ENCODE measurements at places on chromosomes 11 and 22.

DNA sequence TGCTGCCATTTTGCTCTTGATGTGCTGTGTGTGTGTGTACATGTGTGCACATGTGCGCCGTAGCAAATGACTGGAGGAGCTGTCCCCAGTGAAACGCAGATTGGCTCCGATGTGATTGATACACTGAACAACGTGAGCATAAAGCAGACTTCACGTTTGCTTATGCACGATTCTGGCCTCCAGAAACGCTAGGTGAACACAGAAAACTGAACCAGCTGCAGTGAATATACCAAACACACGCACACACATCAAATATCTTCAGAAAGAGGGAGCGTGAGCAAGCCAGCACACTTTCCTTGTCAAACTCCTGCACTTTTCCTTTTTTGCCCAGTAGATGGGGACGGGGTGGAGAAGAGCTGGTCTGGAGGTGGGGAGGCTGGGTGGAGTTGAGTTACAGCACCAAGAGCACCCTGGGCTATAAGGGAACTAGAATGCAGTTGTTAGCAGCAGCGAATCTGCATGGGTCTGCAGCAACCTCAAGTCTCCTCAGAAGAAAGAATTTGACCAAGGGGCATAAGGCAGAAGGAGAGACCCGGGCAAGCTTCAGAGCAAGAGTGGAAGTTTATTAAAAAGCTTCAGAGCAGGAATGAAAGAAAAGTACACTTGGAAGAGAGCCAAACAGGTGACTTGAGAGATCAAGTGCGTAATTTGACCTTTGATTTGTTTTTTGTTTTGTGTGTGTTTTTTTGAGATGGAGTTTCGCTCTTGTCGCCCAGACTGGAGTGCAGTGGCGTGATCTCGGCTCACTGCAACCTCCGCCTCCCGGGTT is 77.8 kb upstream of the CADM1 start:
- no peak for DNase-seq

GRCh38 chr11:109522116-109522755 is 100.2 kb downstream of the C11orf87 start:
- DNase-seq, result no peak

- peak; percentile 28 for DNase-seq
Measured at GRCh38 chr11:120272303-120272702, 32.4 kb downstream of the POU2F3 start.

DNA sequence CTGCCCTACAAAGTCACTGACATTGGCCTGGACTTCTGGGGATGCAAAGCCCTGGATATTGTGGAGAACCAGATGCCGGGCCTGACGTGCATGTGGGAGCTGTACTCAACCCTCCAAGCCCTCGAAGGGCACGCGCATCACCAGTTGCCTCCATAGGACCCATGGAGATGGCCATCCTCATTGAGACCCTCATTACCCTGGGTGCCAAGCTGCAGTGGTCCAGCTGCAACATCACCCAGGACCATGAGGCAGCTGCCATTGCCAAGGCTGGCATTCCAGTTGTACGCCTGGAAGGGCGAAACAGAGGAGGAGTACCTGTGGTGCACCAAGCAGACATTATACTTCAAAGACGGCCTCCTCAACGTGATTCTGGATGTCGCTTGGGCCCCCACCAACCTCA is 1.9 kb downstream of the CCDC83 start:
- no peak for DNase-seq

- DNase-seq, result no peak
Measured at GRCh38 chr11:65915101-65915820, 3.6 kb downstream of the C11orf68 start.

DNA sequence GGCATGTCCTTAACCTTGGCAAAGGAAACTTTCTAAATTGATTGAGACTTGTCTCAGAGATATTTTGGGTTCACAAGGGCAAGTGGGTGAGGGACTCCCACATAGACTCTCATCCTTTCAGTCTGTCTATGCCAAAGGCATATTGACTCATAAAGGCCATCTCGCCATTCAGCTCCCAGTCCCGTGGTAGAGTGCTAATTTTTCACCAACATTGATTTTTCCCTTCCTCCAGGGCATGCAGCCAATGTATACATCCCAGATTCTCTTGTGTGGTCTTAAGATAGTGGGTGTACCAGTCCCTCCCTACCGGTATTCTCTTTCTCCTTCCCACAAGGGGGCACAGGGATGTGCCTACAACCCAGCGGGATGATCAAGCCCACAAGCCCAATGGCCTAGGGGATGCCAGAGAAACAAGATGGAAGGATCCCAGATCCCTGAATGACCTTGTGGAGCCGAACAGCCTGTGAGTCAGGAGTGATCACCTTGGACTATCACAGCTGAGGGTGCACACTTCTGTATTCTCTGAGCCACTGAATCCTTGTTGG is 7.9 kb downstream of the C11orf96 start:
- no peak for DNase-seq

DNA sequence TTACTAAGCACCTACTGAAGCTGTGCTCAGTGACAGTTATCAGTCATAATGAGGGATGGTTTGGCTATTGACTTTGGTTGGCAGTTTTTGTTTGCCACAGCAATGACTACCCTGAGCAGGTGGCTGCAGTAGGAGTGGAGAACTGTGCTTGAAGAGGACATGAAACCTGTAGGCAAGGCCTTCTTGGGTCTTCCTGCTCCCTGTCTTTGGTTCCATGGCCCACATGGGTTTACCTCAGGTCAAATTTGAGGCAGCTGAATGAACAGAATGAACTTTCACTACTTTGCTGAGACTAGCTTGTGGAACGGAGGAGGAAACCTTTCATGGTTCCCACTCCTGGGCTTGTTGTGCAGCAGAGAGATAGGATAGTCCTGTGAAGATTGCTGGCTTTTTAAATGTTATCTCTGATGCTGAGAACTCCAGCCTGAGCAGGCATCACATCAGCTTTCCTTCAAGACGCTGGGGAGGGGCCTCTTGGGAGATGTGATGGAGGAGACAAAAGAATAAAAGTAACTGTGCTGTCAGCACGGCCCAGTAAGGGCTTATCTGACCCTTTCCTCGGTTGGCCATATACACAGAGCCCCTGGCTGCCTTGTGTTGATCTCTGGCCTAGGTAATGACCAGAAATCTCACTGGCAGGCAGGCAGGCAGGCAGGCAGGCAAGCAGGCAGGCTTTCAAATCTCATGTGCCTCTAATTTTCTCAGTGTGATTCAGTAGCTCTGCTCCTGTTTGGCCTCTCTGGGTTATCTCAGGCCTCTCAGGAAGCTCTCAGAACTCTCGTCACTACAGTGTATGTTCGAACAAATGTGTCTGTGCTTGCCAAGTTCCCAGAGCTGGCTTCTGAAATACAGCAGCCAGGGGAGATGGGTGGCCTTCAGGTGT is 12.0 kb downstream of the STIM1 start:
- no peak for DNase-seq

DNA sequence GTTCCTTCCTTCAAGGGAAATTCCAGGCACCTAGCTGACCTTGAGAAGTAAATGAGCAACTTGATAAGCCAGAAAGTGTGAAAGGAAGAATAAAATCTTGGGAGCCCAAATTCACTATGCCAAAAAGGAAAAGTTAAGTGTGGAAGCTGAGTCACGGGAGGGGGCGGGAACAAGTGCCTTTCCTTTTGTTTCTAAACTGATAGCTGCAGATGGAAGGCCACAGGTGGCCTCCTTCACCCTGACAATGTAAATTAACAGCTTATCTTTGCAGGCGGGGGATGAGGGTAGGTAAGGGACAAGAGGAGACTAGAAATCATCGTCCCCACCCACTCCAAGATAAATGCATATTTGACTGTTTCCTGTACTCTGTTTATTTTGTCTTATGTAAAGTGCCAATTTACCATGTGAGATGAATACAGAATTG is 36.4 kb upstream of the TREH start:
- DNase-seq, result no peak

DNA sequence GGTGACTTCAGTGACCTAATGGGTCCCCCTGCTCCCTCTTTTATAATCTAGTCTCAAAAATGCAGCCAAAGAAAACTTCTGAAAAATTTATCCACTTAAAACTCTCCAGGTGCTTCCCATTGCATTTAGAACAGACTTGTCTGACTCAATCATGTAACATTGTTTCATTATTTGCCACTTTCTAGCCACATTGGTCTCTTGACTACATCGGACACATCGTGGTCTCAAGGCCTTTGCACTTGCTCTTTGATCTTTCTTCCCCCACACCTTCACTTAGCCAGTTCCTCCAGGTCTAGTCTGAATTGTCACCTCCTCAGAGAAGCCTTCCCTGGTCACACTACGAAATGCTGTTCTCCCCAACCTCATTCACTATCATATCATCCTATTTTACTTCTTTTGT is 97.0 kb upstream of the E2F8 start:
- DNase-seq, result no peak
